ENCODE measurements at places on chromosomes 11 and 22. TPM values are rescaled to one million over a fixed set of nuclear protein-coding genes. Genes with fewer than 3 reads are reported as not detected.
A peak's percentile ranks its signal among the peaks of the same experiment; 100 is the strongest.

Gene GPR83
- total RNA-seq: not detected

Gene CARD16
- not detected for total RNA-seq

Gene LRRC56
- total RNA-seq: 0.17 TPM

Gene ISX
- total RNA-seq: not detected

DNA sequence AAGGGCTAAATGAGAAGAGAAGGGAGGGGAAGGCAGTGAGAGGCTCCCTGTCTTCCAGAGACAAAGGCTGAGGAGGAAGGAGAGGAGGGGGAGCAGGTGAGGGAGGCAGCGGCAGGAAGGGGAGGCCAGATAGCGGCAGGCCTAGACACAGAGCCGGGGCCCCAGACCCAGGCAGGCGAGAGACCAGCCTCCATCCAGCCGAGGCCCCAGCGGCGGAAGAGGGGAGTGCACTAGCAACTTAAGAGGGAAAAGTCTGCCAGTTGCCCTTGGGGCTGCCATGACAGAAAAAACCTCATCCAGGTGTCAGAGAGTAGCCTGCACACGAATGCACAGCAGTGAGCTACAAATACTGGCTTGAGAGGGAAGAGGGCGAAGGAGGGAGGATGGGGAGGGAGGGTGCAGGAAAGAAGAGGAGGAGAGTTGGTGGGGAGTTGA lies 46.7 kb downstream of the IGLL1 start:
- DNase-seq: no peak

- DNase-seq: no peak
These were observed 27.7 kb downstream of the SMCO4 start for GRCh38 chr11:93515441-93516025.

DNA sequence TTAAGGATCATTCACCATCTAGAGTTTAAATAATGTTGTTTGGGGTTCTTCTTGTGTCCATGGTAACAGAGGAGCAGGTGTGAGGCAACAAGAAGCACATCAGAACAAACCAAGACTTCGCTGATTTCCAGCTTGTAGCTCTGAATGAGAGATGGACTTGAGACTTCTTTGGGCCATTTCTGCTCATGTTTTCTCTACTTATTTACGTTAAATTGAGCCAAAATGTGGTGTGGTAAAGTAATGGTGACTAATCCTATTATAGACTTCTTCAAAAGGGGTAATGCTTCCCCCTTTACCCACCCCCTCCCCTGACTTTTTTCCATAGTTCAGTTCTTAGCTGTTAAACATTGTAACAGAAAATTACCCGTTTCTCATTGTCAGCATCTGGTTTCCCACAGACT lies 65.2 kb downstream of the CSTPP1 start:
- peak; percentile 12 for DNase-seq

- DNase-seq: no peak
These were observed 40.4 kb downstream of the FLI1 start for GRCh38 chr11:128734103-128734831.

DNA sequence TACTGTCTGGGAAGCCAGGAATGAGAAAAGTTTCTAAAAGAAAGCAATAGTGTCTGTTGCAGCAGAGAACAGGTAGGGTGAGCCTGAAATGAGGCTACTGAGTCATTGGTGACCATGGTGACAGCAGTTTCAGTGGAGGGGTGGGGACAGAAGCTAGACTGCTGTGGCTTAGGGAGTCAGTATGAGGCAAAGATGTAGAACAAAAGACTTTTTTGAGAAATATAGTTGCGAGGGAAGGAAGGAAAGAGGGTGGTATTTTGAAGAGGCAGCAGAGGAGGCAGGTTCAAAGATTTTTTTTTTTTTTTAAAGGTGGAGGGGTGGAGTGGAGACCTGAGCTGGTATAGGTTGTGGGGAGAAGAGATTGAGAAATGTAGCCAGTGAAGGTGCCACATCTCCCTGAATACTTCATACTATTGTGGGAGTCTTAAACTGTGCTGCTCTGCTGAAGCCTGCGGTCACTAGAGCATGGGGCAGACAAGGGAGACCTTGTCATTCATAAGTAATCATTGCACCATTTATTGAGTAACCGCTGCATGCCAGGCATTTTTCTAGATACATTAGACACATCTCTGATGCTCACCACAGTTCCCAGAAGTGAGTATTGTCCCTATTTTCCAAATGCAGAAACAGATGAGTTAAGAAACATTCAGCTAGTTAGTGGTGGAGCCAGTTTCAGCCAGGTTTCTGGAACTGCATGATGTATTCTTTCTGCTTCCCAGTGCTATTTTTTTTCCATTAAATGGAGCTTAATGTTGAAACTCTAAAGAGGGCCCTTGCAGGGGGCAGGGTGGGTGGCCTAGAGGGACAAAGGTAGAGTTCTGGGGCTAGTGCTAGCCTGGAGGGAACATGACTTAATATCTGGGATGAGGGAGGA lies 49.9 kb downstream of the STIM1 start:
- peak; percentile 75 for DNase-seq

GRCh38 chr11:33559567-33559966 lies 141.1 kb downstream of the C11orf91 start:
- DNase-seq: no peak

- peak; percentile 64 for DNase-seq
These were observed 114.7 kb downstream of the SGSM3 start for GRCh38 chr22:40484906-40485669.

GRCh38 chr11:1072821-1073231 lies 1.8 kb upstream of the MUC2 start:
- no peak for DNase-seq

DNA sequence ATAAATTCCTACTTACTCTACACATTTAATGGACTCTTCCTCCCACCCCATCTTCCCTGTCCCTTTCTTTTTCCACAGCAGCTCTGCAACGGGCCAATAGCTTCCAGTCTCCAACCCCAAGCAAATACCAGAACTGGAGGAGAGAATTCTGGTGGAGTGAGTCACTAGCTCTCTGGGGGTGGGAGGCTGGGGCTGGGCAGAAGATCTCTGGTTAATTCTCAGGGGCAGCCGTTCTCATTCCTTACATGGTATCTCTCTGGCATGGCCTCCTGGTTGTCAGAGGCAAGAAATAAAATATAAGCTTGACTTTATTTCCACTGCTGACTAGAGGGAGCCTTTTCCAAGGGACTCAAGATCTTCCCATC lies 90.4 kb upstream of the PARVA start:
- peak; percentile 98 for DNase-seq
